ENCODE measurements at places on chromosomes 11 and 22.

DNA sequence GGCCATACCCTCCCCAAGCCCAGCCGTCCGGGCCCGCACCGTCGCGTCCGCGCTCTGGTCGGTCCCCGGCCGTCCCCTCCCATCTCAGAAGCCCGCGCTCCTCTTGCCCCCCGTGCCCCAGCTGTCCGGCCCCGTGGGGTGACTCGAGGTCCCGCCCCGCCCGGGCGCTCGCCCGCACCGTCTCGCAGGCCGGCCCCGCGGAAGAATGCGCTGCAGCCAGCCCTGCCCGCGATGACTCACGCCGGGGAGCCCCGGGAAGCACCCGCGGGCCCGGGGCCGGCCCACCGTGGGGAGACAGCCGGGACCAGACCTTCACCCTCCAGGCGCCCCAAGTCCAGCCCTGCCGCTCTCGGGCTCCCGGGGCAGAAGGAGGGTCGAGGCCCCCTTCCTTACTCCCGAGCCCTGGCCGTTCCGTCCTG lies 320 bp upstream of the PHLDA2 start:
- DNase-seq: peak; percentile 66

DNA sequence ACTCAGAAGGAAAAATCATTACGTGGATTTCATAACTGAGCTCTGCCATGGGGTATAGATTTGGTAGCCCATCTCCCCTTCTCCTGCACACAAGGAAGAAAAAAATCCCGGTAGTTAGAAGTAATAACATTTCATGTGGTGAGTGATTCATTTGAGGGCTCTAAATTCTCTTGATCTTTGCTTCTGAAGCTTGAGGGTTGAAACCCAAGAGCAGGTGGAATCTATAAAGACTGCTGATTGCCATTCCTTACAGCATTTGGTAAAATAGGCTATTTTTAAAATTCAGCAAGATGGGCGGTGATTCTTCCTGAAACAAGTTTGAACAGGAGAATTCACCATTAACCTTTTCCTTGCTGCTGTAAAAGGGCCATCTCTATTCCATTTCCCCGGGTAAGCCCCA lies 266.1 kb downstream of the CADM1 start:
- no peak for DNase-seq

GRCh38 chr11:62702246-62702645 lies 5.0 kb downstream of the BSCL2 start:
- DNase-seq: no peak

- peak; percentile 7 for DNase-seq
Observed at GRCh38 chr11:119791701-119792151, 62.7 kb upstream of the NECTIN1 start.

- no peak for DNase-seq
Observed at GRCh38 chr11:102581066-102581465, 44.1 kb downstream of the MMP20 start.

DNA sequence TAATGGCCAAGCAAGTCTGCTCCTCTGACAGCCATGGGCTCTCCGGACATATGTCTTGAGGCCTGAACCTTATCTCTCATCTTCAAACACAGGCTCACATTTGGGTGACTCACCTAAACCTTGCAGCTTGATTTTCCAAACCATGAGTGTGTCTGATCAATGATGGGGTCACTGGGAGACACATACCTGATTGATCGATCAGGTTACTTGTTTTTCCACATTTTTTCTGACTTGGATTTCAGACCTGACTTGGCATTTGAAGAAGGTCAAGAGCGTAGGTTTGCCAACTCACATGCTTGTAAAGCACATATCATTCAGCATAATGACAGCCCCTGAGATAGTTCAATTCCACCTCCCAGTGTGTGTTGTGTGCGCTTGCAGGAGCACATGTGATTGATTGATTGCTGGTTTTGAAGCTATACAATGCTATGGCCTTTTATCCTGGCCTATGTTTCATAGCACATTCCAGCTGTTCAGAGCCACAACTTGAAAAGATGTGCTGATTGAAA lies 116.7 kb upstream of the KIRREL3 start:
- no peak for DNase-seq

DNA sequence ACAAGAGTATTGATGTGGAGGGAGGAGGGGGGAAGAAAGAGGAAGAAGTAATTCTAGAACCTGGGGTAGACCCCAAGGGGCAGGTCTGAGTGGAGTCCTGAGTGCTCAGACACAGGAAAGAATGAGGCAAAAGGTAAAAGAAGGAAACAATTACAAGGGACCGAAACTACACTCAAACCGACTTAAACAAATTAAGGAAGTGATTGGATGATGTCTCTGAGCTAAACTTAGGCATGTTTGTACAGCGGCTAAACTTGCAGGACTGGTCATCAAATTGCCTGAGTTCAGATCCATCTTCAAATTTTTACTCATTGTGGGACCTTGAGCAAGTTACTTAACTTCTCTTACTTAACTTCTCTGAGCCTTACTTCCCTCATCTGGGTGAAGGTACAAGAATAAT lies 86.3 kb upstream of the LRRC55 start:
- no peak for DNase-seq

DNA sequence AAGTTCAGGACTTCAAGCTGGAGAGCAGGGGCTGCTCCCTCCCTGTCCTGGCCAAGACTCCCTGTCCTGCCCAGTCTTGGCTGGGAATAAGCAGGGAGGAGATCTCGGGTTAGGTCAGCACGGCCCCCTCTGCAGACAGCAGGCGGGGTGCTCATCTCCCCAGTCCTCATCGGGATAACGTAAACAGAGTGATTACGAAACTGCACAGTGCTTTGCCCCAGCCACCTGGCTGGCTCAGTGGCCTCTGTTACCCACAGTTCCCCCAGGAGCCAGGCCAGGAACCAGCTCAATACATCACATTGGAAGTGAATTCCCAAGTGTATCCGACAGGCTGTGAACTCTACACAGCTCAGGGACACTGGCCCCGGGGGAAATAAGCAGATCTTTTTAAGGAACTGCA lies 42.7 kb upstream of the KCNJ11 start:
- DNase-seq: no peak

GRCh38 chr11:66891851-66892660 lies 35.2 kb downstream of the LRFN4 start:
- peak; percentile 90 for DNase-seq

GRCh38 chr11:84558085-84558905 lies 1068.8 kb downstream of the DLG2 start:
- DNase-seq: peak; percentile 66
